Metanephros (tissue), 2 donors: ENCODE measurements at places on chromosomes 12 and 14. TPM values are rescaled to one million over a fixed set of nuclear protein-coding genes. Genes with fewer than 3 reads are reported as not detected.

The KRT72 gene
- not detected for total RNA-seq

The SLC4A8 gene
- total RNA-seq, result 3.0 TPM

The TEX52 gene
- total RNA-seq, result not detected

The TCTN2 gene
- 19.6 TPM for total RNA-seq

The MYRFL gene
- 1.9 TPM for total RNA-seq

The TAS2R14 gene
- 8.2 TPM for total RNA-seq

The PTHLH gene
- 0.99 TPM for total RNA-seq

The TMEM52B gene
- total RNA-seq, result 127 TPM

The TTC6 gene
- 0.88 TPM for total RNA-seq

The ARMH4 gene
- total RNA-seq, result 38.0 TPM
